Stimulated activated CD4-positive, alpha-beta T cell treated with anti-CD3 and anti-CD28 coated beads, Interleukin-1b, Interleukin-23, amount 100 ng/mL, for 1 hour (primary cell): ENCODE measurements at places on chromosomes 4 and X.

GRCh38 chr4:85391071-85391470 is 83.9 kb upstream of the ARHGAP24 start:
- DNase-seq: no peak

DNA sequence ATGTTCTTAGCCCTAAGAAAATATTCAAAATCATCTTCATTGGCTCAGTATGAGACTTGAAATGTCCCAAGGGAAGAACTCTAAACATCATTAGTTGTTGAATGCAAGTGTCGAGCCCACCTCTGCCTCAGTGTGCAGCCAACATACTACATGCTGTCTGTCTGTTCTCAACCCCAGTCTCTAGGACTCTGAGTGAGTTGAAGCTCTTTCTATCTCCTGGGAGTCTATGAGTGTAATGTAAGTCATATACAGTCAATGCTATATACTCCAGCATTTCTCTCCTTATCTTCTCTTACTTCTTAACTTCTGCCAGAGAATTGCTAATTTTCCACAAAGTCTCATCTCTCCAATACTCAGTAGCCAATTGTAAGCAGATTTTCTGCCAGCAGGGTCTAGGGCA is 61.3 kb downstream of the SPATA18 start:
- no peak for DNase-seq

DNA sequence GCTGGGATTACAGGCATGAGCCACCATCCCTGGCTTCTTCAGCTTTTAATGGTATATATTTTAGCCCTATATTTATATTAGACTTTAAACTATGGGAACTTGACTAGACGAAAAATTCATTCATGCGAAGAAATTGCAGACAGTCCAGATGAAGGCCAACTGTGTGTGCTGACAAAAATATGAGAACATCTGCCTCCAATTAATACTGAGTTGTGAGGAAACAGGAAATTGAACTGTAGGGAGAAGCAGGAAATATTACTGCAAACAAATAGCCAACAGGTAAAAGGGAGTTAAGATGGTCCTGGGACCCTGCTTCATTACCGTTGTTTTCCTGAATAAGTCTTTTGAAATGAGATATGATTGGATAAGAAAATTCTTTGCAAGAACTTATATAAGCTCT is 26.3 kb downstream of the MGARP start:
- no peak for DNase-seq

DNA sequence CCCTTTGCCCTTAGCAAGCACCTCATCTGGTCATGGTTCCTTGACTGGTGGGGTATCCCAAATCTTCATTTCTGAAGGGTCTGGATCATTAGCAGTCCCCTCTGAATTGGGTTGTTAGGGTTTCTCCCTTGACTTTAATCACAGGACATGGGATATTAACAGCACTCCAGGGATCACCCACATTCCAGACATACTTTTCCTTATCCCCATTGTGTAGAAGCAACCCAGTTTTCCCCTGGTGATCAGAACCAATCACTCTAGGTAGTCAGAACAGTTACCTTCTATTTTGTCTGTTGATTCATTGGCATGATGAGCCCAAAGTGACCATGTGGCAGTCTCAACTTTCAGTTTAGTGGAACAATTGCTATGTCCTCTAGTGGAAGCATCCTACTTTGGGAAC is 29.1 kb upstream of the GRSF1 start:
- DNase-seq: no peak

DNA sequence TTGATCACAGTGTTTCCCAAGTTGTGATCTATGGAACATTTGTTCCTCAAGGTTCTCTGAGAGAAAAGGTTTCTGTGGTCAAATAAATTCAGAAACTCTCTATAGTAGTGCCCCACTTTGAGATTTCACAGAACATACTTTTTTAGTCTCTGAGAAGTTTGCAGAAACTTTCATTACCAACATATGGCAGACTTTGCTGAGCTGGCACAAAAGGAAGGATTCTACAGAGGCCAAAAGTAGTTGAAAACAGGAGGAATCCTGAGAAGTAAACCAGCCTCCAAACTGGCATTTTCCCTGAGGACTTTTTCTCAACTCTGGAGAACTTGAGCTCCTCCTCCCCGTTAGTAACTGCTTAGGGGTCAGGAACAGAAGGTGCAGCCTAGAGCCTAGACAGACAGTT is 117.8 kb upstream of the ESX1 start:
- no peak for DNase-seq

- no peak for DNase-seq
These were observed 25.0 kb upstream of the TRPC5OS start for GRCh38 chrX:111850975-111851374.

DNA sequence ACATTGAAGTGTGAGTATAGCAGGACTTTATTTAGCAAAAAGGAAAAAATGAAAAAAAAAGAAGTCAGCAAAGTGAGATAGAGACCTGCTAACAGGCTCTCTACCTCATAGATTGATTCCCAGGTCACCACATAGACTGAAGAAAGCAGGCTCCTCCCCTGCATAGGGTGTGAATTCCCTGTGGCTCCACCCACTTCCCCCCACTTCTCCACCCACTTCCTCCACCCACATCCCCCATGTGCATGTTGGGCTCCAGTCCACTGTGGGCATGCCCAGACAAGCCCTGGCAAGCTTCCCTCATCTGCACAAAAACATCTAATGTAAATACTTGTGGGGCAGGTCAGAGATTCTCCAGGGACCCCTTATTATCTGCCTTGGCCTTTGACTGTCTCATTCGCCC is 97.8 kb downstream of the TMEM47 start:
- no peak for DNase-seq

GRCh38 chr4:94798808-94799207 is 41.1 kb downstream of the BMPR1B start:
- DNase-seq: no peak

- DNase-seq: no peak
These were observed 14.7 kb upstream of the VSIG1 start for GRCh38 chrX:108029928-108030711.

- DNase-seq: no peak
These were observed 134.5 kb upstream of the TLL1 start for GRCh38 chr4:165738571-165738970.

GRCh38 chrX:45077748-45078424 is 122.8 kb downstream of the DIPK2B start:
- DNase-seq: no peak

GRCh38 chr4:137635601-137636000 is 103.3 kb upstream of the PCDH18 start:
- DNase-seq: no peak

DNA sequence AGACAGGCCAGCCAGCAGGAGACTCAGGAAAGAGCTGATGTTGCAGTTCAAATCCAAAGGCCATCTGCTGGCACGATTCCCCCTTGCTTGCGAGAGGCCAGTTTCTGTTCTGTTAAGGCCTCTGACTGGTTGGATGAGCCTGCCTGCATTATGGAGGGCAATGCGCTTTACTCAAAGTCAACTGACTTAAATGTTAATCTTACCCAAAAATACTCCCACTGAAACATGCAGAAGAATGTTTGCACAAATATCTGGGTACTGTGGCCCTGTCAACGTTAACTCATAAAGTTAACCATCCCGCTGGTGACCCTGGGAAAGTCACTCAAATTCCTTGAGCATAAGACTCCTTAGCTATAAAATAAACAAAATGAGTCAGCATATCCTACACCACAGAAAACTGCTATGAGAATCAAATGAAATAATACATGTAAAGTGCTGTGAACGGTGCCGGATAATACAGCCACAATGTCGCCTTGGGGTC is 326.4 kb downstream of the EVC2 start:
- DNase-seq: no peak

DNA sequence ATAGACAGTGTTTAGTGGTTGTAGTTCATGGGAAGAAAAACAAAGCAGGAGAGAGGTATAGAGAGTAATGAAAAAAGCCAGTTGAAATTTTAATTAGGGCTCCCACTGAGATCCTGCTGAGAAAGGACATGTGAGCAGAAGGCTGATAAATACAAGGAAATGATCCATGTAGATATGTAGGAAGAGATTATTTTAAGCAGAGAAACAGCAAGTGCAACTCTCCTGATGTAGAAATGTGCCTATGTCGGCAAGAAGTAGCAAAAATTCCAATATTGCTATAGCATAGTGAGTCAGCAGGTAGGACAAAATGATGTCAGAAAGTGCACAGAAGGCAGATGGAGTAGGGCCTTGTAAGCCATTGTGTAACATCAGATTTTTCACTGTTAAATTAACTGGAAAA is 1027.3 kb downstream of the PCDH18 start:
- DNase-seq: no peak

GRCh38 chr4:81498551-81499099 is 26.9 kb upstream of the RASGEF1B start:
- no peak for DNase-seq

DNA sequence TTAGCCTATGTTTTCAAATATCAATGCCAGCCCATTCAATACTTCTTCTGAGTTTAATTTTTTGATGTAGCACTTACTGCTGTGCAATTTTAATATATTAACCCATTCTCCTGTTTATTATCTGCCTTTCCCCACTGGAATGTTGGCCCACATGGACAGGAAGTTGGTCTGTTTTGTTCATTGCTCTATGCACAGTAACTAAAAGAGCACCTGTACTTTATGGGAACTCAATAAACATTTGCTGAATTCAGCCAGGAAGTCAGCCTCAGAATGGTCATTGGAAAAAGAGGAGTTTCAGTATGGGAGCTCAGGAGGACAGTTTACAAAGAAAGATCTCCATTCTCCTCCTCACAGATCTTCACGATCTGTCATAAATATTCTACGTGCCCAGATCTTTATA is 510.5 kb upstream of the AGA start:
- DNase-seq: no peak

DNA sequence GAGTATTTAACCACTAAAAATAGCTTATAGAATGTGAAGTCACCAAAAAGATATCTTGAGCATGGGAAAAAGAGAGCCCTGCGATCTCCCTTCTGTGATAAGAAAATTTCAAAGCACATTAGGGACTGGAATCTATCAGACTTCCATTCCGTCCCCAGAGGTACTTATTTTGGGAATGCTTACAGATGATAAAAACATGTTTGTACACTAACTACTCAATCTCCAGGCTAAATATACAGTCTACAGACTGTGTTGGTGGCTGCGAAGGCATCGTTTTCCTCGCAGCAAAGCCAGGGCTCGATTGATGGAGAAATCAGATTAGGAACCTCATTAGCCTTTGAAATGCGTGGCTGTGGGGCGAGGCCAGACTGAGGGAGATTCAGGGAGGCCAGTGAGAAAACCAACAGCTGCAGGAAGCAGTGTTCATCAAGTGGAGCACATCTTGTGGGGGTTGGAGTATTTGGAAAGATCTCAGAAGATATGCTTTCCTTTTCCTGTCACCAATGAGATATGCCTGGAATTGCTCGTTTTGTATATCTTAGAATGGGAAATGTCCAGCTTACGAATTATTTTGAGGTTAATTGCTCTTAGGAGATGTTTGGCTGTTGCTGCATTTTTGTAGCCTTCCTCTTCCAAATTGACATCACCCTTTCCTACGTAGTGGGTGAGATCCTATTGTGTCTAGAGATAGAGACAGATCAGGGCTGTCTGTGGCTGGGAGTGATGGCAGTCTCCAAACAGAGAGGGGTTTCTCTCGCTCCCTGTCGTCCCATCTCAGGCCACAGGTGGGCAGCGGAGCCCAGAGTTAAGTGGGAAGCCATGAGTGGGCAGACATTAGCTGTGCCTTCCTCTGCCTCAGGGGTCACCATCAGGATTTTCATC is 224.9 kb upstream of the FAT1 start:
- no peak for DNase-seq

- no peak for DNase-seq
These were observed 48.2 kb downstream of the GUCY1B1 start for GRCh38 chr4:155807021-155807420.

GRCh38 chrX:134885336-134886001 is 105.3 kb upstream of the SMIM10 start:
- DNase-seq: no peak

DNA sequence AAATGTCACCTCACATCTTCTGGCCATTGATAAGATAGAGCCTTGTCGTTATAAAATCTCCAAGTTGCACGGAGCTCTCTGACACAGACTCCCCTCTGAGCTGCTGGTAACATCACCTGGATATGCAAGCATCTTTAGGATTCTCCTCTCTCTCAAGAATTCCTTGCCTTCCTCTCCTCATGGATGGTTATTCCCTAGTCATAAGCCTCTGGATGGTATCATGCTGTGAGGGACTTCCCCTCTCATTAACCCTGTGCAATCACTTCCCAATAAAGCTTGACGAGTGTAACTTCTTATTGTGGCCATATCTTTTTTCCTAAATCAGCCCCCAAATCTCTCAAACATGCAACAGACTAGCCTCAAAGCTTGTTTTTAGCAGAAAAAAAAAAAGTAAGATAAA is 1057.0 kb upstream of the SLIT2 start:
- DNase-seq: no peak

- no peak for DNase-seq
These were observed 344.3 kb downstream of the BCOR start for GRCh38 chrX:39753293-39753996.

GRCh38 chrX:145609951-145610511 is 207.6 kb upstream of the SLITRK2 start:
- no peak for DNase-seq

- DNase-seq: no peak
These were observed 91.7 kb downstream of the PHOX2B start for GRCh38 chr4:41656572-41657520.

- no peak for DNase-seq
These were observed 672 bp downstream of the LONRF3 start for GRCh38 chrX:118974908-118975671.

- DNase-seq: no peak
These were observed 206.2 kb downstream of the RCHY1 start for GRCh38 chr4:75308049-75308448.

DNA sequence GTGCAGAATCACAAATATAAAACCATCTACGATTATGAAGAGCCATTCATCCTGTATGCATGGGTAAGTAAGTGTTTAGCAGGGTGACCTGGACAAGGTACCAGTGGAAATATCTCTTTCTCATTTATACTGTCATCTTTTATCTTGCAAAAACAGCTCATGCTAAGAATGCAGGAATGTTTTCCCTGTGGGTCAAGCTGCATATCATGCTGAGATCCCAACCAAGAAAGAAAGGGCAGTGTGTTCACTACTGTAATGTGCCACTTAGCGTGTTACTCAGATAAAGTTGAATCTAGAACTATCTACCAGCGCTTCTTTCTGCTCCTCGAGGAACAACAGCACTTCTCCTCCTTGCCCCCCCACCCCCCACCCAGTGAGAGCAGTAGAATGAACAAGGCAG is 212.7 kb upstream of the TBL1X start:
- DNase-seq: no peak

GRCh38 chr4:5084911-5085475 is 33.7 kb downstream of the STK32B start:
- DNase-seq: no peak

GRCh38 chr4:142960867-142961644 is 115.0 kb upstream of the INPP4B start:
- no peak for DNase-seq

DNA sequence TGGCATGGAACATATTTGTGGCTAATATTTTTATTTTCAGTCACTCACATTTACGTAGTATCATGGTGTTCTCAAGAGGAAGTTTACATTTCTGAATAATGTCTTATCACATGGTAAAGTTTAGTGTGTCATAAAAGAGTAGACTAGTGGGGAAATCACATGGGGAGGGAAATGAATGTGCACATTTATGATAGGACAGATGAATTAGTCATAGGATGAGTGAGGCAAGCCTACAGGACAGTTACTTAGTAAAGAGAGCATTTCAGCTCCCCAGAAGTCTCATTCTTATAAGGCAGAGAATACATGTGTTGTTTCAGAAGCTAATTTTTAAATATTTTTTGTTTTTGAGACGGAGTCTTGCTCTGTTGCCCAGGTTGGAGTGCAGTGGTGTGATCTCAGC is 6.2 kb downstream of the GK start:
- DNase-seq: no peak

GRCh38 chr4:73705721-73706120 is 34.6 kb upstream of the CXCL8 start:
- no peak for DNase-seq
